SW 1271 (cell line): ENCODE measurements at places on chromosomes 13 and 19.

DNA sequence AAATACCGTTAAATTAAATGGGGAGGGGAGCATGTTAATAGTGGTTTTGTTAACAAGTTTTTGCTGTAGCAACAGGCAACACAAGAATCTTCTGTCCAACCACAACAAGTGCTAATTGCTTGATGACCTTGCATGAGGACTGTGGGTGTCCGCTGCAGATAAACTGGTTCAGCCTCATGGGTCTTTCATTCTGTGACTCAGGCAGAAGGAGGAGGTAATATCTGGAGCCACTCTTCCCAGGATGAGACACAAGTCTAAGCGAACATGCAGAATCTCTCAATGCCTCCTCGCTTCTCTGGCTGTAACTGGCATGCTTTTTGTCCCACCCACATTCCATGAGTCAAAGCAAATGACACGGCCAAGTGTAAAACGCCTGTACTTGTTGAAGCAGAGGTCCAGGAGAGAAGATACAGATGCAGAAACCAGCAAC lies 56.6 kb upstream of the MYO16 start:
- no peak for DNase-seq

DNA sequence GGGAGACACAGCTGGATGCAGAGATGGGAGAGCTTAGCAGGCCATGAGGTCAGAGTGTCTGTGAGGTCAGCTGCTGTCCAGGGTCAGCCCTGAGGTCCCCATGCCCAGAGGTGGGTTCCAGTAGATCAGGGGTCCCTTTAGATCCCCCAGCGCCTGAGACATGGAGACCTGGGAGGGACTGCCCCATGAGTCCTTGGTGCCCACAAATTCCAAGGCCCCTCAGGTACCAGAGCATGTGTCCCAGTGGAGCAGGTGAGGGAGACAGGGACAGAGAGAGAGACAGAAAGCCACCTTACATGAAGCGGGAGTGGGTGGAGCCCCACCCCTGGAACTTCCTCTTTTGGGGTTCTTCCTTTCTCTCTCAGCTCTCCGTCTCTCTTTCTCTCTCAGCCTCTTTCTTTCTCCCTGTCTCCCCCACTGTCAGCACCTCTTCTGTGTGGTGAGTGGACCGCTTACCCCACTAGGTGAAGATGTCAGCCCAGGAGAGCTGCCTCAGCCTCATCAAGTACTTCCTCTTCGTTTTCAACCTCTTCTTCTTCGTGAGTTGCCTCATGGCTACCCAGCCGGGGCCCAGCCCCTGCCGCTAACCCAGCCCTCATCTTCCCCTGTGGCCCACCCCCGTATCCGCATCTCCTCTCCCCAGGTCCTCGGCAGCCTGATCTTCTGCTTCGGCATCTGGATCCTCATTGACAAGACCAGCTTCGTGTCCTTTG lies at the start of gene CD37:
TSS of gene CD37 (plus strand) at position 336 of the 713 bp plus-strand sequence. CDS start at position 471, 135 bp downstream.
- DNase-seq, result no peak

- no peak for DNase-seq
Observed at GRCh38 chr19:5220866-5221265, 119.7 kb downstream of the PTPRS start.

GRCh38 chr19:16391301-16392055 lies 66.9 kb downstream of the KLF2 start:
- DNase-seq, result no peak

DNA sequence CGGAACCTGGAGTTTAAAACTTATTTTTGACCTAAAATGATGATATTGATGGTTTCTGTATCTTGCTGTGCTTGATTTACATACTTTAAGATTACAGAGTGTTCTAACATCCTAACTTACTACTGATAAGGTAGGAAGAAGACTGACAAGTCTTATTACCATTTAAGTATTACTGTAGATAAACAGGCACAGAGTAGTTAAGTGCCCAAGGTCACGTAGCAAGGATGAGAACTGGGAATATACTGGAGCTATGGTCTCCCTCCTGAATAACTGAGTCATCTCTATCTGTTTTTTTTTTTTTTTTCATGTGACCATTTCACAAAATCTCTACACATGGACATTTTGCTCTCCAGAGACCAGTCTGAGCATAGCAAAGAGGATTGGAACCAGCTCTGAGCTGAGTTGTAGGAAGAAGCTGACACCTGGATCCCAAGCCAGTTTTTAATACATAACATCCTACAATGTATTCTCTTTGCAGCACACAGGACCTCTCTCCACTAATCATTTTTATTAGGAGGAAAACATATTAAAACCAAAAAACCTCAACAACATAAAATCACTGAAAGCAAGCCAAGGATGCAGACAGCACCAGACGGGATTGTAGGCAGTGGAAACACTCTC lies 173.5 kb downstream of the DNAJC15 start:
- DNase-seq, result no peak

DNA sequence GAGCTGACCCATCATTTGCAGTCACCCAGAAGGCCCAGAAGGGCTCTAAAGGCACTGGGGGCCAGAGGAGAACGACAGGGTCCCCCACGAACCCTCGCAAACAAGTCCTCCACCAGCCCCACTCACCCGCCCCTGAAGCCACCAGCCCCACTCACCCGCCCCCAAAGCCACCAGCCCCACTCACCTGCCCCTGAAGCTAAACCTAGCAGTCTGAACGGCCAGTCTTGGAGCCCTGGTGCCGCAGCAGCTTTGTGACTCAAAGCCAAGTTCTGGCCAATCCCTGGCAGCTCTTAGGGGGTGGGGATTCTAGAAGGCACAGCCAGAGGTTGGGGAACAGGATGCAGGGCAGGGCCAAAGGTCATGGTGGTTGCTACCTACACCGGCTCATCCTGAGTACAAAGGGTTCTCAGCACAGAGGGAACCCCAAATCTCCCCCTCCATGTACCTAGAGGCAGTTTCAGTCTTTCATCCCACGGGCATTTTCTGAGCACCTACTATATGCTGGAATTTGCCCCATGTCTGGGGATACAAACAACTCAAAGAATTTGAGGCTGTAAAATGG lies at the start of gene IQCN:
TSS of gene IQCN (minus strand) at position 234 of the 562 bp plus-strand sequence. CDS start 4,974 bp downstream, outside the sequence.
- no peak for DNase-seq

- DNase-seq, result no peak
Observed at GRCh38 chr13:26979334-26979733, 192.3 kb downstream of the USP12 start.

DNA sequence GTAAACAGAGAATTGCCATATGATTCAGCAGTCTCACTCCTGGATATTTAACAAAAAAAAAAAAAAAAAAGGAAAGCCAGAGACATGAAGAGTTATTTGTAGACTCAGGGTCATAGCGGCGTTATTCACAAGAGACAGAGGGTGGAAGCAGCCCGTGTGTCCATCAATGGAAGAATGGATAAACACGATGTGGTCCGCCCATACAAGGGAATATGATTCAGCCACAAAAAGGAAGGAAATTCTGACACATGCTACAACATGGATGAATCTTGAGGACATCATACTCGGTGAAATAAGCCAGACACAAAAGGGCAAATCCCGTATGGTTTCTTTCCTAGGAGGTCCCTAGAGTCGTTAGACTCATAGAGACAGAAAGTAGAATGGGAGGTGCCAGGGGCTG lies 14.8 kb downstream of the ACSBG2 start:
- DNase-seq, result no peak

- DNase-seq, result no peak
Observed at GRCh38 chr19:35249848-35250711, 1.3 kb downstream of the LSR start.

DNA sequence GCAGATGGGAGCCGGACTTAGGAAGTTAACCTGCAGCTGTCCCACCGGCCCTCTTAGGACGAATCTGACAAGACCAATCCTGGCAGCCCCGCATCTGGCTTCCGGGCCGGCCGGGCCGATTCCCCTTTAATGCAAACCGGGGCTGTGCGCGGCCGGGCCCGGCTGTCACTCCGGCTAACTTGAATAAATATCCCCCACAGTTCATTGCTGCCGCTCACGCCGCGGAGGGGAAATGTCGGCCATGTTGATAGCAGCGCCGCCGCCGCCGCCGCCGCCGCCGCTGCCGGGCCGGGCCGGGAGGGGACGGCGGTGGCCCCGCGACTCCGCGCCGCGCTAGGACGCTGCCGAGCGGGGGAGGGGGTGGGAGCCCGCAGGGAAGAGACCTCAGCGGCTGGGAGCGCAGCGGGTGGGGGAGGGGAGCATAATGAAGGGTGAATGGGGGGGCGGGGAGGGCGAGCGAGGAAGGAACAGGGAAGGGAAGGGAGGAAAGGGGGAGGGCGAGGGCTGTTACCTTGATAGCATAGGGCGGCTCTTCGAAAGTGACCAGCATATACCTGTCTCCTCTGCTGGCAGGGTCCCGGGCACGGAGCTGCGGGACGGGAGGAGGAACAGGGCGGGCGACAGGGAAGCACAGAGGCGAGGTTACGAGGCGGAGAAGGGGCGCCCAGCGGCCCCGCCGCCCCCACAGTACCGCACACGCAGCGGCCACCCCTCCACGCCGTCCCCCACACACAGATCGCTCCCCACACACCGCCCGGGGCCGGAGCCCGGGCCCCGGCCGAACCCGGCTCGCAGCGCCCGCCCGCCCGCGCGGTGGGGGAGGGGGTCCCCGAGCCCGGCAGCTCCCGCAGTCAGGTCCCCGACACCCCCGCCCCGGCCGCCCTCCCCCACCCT lies 1.1 kb downstream of the INTS6 start:
- DNase-seq, result peak; percentile 57

DNA sequence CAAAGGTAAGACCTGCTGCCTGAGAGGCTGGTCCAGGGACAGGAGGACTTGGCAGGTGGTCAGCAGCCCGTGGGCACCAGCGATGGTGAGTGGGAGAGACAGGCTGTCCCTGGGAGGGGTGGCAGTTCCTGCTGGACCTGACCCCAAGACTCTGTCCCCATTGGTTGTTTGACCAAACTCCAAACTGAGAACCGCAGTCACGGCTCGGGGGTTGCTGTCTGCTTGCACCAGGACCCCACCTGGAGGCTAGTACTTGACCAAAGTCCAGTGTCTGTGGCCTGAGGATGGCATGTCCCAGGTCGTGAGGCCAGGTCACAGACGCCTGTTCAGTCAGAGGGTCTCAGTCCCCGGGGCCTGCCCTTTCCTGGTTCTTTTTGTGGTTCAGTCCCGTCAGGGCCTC lies 9.9 kb upstream of the ZNF14 start:
- no peak for DNase-seq

GRCh38 chr13:29619995-29620394 lies 24.5 kb upstream of the SLC7A1 start:
- peak; percentile 70 for DNase-seq

- no peak for DNase-seq
Observed at GRCh38 chr13:114152831-114153371, 20.5 kb upstream of the RASA3 start.

DNA sequence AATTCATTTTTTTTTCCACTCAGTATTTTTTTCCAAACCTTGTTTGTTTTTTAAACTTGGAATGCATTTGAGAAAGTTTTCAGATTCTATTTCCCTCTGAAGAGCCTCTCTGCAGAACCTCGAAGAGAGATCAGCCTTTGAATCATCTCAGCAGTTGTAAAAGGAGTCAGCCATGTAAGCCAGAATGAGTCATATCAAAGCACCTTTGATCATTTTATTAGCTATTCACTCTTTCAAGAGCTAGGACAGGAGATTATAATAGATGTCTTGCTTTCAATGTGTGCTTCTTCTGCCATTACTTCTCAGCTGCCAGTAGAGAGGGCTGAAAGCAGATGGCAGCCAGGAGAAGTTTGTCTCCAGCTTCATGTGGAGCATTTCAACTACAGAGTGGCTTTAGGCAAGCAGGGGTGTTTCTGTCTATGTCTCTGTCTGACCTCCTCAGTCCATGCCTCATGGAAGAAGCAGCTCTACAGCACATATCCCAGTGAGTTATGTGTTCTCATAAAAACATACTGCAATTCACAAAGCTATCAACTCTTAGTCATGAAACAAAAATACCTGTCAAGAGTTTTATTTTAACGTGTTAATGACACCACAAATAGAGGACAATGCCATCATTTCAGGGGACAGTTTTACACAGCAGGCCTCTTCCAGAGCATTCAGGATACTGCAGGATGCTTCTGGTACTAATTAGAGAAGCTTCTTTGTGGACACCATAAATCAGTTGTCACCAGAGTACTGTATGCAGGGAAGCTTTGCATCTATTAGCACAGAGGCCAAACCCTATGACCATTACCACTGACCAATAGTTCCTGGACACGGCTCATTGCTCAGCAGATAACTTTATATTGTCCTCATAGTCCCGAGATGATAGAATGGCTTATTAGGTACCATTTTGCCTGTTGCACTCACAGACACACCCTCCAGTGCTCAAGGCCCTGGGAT lies 94.3 kb downstream of the NHLRC3 start:
- DNase-seq, result no peak

GRCh38 chr19:45070861-45071544 lies 5.3 kb downstream of the ZNF296 start:
- DNase-seq, result no peak

GRCh38 chr19:50952910-50953309 lies at the start of gene KLK5:
Gene KLK5, minus strand, starts transcription at chr19:50953038. Its CDS starts 381 bp downstream, at chr19:50952657.
- DNase-seq, result no peak

GRCh38 chr13:78376033-78376432 lies 227.3 kb downstream of the POU4F1 start:
- DNase-seq, result no peak
